ENCODE measurements at places on chromosomes 1 and 21.

- DNase-seq: no peak
Measured at GRCh38 chr21:45957981-45958600, 23.5 kb upstream of the COL6A1 start.

DNA sequence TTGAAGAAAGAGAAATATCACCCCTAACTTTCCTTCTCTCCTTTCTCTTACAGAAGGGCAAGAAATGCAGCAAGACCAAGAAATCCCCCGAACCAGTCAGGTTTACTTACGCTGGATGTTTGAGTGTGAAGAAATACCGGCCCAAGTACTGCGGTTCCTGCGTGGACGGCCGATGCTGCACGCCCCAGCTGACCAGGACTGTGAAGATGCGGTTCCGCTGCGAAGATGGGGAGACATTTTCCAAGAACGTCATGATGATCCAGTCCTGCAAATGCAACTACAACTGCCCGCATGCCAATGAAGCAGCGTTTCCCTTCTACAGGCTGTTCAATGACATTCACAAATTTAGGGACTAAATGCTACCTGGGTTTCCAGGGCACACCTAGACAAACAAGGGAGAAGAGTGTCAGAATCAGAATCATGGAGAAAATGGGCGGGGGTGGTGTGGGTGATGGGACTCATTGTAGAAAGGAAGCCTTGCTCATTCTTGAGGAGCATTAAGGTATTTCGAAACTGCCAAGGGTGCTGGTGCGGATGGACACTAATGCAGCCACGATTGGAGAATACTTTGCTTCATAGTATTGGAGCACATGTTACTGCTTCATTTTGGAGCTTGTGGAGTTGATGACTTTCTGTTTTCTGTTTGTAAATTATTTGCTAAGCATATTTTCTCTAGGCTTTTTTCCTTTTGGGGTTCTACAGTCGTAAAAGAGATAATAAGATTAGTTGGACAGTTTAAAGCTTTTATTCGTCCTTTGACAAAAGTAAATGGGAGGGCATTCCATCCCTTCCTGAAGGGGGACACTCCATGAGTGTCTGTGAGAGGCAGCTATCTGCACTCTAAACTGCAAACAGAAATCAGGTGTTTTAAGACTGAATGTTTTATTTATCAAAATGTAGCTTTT lies 2.4 kb downstream of the CCN1 start:
- no peak for DNase-seq

DNA sequence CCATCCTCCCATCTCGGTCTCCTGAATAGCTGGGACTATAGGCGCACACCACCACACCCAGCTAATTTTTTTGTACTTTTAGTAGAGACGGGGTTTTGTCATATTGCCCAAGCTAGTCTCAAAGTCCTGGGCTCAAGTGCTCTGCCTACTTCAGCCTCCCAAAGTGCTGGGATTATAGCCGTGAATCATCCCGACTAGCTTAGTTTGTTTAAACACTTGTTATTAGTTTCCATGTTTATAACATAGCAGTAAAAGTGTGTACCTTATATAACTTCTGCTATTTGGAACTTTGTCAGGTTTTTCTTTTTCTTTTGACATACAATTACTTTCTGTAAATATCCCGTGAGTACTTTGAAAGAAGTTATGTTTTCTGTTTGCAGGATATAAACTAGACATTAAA lies 60.6 kb upstream of the C1orf21 start:
- no peak for DNase-seq

DNA sequence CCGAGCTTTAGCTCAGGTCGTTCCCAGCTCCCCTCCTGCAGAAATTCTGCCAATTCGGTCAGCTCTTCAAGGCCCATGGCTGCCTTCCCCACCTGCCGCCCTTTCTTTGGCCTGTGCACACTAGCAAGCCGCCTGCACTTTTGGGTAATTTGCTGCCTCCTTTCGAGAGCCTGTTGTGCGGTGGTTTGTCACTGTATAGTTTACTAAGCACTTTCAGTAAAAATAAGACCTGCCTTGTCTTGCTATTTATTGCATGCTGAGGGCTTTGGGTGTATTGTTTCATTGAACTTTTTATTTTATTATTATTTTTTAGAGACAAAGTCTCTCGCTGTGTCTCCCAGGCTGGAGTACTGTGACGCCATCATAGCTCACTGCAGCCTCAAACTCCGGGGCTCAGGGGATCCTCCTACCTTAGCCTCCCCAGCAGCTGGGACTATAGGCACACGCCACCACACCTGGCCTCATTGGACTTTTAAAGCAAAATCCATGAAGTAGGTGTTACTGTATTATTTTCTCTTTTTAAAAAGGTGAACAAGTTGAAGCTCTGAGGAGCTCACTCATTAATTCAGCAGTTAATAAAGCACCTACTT lies 1.1 kb upstream of the FABP3 start:
- no peak for DNase-seq

DNA sequence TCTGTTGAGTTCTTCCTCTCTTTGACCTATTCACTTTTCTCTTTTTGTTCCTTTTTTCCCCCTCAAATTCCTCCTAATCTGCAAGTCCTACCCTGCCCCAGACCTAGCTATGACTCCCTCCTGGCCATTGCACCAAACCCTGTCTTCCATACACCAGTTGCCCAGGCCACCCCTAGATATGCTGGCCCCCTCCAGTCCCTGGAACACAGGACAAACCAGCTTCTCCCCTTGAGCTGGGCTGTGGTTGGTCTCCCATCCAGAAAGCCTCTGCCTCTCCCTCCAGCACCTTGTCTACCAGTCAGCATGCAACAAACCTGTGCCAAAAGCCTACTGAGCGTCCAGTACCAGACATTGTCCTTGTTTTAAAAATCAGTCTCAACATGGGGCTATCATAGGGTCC lies 59.4 kb downstream of the ELK4 start:
- no peak for DNase-seq

DNA sequence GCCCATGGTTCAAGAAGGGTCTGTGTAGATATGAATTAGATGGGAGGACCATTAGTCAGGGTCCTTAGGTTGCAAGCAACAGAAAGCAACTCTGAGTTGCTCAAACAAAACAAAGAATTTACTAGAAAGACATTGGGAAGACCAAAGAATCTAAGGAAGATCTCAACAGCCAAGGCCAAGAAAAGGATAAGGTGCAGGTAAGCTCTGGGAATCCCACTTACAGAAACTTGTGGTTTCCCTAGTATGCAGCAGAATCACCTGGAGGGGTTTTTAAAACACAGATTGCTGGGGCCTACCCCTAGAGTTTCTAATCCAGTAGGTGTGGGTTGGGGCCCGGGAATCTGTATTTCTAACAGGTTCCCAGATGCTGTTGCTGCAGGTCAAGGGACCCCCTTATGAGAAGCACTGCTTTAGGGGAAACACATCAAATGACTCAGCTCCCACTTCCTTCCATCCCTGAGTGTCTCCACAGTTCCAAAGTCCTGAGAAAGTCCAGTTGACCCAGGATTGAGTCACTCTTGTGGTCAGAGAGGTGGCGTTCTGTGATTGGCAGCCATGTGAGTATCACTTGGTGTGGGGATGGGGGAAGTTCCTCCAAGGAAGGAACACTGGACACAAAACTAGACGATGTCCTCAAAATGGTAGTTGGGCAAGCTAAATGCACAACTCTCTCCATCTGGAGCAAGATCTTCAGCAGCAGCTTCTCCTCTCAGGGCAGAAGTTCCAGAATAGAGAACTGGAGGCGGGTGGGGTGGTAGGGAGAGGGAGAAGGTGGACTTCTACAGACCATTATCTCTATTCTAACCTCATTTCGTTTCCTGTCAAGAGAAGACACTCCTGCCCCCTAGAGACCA lies 24.2 kb upstream of the EYA3 start:
- DNase-seq: no peak

Measured in NCI-H524 (cell line).